ENCODE measurements at places on chromosomes 1 and 21.

DNA sequence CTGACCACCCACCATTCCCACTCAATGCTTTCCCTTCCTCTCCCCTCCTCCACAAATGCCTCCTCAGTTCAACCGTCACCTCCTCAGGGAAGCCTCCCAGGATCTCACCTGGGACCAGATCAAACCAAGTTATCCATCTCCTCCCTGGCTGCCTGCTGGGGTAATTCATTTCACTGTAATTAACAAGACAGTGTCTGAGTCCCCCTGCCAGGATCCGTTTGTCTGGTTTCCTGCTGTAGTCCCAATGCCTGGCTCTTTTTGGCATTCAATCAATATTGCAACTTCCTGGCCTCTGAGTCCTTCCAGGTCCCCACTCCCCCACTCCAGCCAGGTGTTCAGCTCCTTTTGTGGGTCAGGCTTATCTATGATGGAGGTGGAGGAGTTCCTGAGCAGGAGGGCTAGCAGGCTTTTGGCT is 687.7 kb downstream of the PTPRU start:
- no peak for DNase-seq

DNA sequence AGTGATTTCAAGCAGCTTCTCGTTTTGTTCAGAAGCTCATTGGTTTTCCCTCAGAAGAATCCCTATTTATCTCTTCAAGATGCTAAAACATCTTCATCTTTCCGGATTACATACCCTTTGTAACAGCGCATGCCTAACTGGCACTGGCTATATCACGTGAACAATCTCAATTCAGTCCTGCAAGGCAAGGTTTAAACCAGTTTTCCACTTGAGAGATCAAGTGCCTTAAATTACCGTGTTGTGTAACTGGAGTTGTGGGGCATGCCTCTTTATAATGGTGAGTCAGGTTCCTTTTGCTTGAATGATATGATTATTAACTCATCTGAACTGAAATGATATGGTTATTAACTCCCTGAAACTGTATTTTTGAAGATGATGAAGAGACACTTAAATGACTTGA is 11.0 kb upstream of the ZFP69B start:
- no peak for DNase-seq

DNA sequence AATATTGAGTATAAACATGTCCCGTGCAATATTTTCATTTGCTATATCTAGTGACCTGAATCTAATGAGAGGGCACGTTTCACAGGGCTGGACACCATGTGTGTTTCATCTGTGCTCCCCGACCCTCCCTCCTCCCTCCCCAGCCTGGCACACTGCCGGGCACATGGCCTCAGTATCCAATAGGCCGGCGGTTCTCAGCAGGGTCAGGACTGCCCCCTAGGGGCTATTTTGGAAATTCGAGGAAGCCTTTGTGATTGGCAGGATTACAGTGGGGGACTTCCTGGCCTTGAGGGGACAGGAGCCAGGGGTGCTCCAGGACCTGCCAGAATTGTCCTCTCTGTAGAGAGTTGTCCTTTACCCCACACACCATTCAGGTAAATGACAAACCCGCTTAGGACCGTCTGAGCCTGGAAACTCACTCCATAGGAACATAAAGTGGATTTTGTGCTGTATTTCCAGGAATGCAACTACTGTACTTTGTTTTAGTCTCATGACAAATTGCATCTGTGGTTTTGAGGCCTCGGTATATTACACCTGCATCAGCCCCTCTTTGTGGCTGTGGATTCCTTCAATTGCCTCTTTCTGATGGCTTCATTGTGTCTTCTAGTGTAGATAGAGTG is 109.5 kb upstream of the SIM2 start:
- DNase-seq, result peak; percentile 16

GRCh38 chr1:4021136-4021973 is 121.3 kb upstream of the C1orf174 start:
- no peak for DNase-seq

DNA sequence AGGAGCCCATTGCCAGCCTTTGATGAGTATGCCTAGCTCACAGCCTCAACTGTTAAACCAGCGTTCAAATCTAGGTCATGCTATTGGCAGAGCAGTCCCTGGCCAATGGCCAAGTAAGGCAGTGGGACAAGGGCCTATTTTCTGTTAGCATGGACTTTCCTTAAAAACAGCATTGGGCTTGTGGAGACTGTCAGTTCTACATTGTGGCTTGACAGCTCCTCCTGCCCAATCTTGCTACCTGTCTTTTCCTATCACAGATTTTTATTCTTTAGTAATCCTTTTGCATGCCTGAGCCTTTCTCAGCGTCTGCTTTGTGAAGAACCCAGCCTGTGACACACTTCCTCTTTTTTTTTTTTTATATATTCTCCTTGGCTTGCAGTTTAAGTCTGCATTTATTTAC is 56.4 kb downstream of the DIP2A start:
- peak; percentile 29 for DNase-seq

DNA sequence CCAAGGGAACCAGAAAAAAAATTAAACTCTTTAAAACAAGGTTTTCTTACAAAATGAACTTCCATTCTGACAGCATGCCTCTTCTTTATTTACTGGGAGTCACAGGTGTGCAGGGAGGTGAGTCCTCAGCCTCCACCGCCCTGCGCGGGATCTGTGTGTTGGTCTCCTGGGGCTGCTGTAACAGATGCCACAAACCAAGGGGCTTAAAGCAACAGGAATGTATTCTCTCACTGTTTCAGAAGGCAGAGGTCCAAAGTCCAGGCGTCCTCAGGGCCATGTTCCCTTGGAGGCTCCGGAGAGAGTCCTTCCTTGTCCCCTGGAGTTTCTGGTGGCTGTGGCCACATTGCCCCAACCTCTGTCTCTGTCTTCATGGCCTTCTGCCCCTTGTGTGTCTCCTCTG is 123.6 kb upstream of the C1orf174 start:
- DNase-seq, result no peak

DNA sequence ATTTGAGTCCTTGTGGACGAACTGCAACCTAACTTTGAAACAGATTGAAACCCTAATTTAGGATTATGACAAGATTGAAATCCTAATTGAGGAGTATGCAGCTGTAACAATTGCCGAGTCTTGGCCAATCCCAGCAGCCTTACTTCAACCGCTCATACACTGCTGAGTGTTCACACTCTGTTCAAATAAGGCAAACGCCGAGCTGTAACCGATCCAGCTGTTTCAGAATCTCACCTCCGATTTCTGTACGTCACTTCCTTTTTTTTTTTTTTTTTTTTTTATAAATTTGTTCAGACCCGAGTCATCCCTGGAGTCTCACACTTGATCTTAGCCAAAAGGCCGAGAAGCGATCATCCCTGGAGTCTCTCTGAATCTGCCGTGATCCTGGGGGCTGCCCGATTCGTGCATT is 22.3 kb upstream of the ATP5PO start:
- no peak for DNase-seq
